ENCODE measurements at places on chromosomes 3 and 15.

- no peak for DNase-seq
These were observed 109.1 kb upstream of the TNFAIP8L3 start for GRCh38 chr15:51203797-51204196.

DNA sequence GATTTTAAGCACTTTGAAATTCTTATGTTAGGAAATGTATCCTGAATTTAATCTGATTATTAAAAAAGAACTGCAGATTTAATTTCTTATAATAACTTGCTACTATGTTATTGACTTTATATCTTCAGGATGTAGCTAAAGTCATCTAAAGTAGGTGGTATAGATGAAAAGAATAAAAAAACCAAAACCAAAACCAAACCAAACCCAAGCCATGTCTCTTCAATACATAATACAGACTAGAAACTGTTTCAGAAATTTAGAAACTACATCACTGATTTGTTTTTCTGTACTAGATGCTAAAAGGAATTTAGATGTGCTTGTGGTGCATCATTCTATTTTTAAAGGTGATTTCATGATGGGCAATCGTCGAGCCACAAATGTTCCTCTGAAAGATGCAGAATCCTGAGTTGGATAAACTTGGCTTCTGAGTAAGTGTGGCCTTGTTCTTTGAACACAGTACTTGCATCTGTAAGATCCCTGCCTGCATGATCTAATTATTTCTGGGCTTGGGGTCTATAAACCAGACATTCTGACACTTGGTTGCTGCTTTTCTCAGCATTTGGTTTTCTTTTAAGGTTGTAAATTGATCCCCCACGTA is 287.1 kb upstream of the SUCLG2 start:
- DNase-seq, result no peak

DNA sequence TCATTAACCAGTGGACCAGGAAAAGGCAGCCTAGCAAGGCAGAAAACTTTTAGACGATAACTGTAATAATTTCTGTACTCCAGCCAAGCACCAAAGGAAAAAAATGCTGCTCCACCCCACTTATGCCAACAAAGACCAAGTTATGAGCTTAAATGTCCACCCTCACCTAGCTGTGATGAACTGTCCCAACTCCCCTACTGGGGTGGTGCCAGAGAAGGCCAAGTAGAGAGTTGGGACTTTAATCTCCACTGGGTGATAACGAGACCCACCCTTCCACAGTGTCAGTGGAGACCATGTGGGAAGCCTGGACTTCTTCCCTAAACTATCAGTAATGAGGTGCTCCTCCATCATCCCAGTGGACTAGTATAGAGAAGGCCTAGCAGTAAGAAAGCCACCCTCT is 33.8 kb upstream of the COPB2 start:
- DNase-seq, result no peak

GRCh38 chr15:84764989-84765388 is 16.6 kb downstream of the ZNF592 start:
- no peak for DNase-seq

DNA sequence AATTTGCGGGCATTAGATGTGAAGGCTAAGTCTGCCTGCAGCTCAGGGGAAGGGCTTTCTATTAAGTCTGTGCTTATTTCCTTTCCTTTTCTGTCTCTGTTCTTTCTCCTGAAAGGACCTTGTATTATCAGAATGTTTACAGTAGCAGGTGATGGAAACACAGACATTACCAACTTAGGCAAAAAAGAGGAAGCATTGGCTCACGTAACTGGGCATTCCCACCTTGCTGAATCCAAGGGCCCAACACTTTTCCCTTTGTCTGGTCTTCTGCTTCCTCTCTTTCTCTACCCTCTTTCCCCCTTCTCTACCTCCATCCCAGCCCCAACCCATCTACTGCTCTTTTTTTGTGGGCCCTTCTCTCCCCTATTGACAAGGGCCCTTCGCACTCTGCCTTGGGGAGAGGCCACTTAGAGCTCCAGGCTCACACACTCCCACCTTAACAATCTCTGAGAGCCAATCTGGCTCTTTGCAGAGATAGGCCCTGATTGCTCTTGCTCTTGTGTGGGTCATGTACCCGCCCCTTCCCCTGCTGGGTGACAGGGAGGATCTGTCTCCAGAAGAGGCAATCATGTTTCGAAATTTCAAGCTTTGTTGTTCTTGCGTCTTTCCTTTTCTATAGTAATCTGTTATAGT is 35.0 kb downstream of the ACAA1 start:
- DNase-seq, result no peak

GRCh38 chr15:72155003-72155621 is 36.9 kb downstream of the SENP8 start:
- DNase-seq, result no peak

DNA sequence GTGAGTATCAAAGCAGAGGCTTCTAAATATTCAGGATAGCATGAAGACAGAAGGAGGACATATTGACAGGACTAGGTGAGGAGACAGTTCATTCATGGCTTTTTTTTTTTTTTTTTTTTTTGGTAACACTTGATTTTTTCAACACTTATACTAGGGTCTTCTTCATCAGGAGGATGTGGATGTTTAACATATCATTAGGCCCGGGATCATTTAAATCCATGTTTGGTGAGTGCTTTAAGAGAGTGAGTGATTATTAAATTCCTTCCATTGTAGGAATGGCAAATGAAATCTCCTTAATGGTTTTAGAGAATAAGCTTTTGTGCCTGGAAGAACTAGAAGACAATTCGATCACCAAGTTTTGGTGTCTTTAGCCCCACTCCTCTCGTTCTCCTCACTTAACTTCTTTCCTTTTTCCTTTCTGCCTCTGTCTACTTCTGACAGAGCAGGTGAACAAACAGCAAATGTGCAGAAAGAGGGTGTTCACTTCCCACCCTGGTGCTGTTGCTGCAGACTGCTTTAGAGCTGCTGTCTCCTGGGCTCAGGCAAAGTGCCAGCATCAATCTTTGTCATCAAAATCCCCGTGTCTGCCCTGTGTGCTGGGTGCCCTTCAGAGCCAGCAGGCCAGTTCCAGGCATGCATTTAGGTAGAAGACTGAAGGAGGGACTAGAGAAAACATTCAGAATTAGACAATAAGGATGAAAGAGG is 35.6 kb upstream of the RAB11A start:
- DNase-seq, result no peak

DNA sequence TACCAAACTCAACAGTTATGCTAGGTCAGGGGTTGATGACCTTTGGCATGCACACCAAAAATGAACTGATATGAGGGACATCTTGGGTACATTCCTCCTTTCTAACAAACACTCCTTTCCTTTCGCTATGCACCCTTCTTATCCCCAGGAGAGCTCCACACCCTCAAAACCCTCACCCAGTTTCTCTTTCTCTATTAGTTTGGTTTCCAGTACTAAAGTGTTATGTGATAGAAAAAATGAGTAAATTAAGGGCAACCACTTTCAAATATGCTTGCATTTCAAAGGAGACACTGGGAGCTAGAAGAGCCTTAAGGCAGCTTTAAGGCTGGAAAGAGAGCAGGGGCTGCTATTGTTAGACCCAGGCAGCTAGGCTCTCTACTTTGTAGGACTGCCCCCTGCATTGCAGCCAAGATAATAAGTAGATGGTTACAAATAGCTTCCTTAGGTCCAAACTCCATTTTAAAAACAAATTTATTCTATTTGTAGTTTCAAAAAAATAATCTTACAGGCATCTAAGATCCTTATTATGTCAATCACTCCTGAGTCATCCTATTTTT is 244.3 kb downstream of the ZIC1 start:
- no peak for DNase-seq

DNA sequence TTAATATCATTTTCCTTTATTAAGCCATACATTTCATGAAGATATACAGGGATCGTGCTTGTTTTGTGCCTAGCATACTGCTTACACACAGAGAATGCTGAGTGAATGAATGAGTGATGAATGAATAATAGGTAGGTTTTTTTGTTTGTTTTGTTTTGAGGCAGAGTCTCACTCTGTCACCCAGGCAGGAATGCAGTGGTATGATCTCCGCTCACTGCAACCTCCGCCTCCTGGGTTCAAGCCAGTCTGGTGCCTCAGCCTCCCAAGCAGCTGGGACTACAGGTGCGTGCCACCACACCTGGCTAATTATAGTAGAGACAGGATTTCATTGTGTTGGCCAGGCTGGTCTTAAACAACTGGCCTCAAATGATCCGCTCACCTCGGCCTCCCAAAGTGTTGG is 400.0 kb downstream of the ROBO1 start:
- no peak for DNase-seq

DNA sequence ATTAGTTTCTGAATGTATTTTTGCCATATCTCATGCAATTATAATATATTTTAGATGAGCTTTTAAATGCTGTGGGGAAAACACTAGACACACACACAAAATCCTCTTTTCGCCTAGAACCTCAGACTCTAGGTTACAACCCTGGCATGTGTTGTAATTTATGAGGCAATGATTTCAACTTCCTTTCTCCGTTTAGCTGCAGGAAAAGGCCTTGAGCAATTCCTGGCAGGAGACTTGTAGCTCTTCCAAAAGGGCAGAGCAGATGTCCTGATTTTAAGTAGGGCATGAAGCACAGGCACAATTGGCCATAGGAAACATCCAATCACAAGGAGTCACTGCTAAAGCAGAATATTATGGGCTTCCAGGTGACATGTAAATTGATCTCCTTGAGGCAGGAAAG is 82.0 kb downstream of the GPR156 start:
- DNase-seq, result no peak

DNA sequence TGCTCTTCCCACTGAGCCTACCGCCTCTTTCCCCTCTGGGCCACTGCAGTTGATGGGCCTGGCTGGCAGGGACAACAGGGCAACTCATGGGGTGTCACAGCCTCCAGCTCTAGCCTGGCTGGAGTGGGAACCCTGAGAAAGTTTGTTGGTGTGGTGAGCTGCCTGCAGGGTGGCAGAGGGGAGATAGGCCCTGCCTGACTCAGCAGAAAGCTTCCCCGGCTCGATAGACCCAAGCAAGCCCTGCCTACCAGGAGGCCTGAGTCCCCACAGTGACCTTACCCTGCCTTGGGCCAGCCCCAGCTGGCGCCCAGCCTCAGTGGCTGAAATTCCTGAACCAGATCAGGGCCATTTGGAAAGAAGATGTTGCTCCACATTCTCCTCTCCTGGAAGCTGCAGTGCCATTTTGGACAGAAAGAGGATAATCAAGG is 29.4 kb downstream of the ABTB1 start:
- no peak for DNase-seq

DNA sequence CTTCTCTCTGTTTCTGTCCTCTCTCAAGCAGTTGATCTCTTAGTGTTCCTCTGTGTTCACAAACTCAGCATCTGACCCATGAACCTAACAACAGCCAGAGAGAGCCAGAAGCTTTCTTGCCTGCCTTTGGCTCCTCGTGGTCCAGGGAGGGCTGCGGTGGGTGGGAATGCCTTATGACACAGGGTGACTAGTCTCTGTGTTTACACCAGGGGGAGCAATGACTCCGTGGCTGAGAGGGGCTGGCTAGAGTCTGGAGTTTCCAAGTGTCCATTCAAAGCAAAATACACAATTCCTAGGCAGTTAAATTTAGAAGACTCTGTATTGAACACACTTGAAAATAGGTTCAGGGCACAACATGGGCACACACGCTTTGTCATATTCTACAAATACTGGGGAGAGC is 370.0 kb upstream of the FRG2C start:
- DNase-seq, result no peak

DNA sequence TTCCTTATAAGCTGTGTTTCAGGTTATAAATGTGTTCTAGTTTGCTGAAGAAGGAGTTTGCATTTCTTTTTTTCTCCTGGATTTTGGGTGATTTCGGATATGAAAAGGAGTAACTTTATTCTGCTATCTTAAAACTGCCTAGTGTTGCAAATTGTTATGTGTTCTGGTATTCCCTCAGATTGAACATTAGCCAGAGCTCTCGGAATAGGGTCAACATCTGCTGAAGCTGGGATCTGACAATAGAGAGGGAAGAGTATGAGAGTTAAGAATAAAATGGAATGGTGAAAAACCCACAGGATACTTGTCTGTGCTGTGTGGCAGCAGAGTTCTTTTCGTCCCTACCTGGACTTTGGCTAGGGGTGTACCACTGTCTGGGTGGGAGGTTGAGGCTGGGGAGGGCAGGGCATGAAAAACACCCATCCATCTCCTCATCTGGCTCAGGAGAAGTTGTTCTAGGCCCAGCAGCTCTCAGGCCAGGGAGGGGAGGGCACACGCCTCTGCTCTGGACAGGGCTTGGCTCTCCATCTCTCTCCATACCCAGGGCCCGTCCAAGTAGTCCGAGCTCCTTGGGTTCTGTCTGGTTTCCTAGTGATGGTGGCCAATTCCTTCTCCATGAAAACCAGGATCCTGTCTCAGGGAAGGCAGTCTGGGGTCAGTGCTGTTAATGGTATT is 13.2 kb downstream of the SPSB4 start:
- DNase-seq, result no peak

GRCh38 chr3:59270209-59270608 is 220.4 kb upstream of the CFAP20DC start:
- DNase-seq, result no peak

- no peak for DNase-seq
These were observed 41.4 kb downstream of the NFKBIZ start for GRCh38 chr3:101890716-101891115.

- DNase-seq, result no peak
These were observed 253.7 kb upstream of the TPRG1 start for GRCh38 chr3:188918093-188918492.

GRCh38 chr3:166013073-166013679 is 176.0 kb upstream of the BCHE start:
- DNase-seq, result no peak

GRCh38 chr3:198030125-198030524 is 70.1 kb downstream of the LMLN start:
- DNase-seq, result no peak

- DNase-seq, result no peak
These were observed 154.9 kb downstream of the SEMA6D start for GRCh38 chr15:47872208-47872607.

GRCh38 chr3:71447197-71447596 is 136.3 kb downstream of the FOXP1 start:
- DNase-seq, result no peak

- no peak for DNase-seq
These were observed 159.8 kb upstream of the CTDSPL start for GRCh38 chr3:37701734-37702433.

GRCh38 chr15:58517682-58518525 is 86.1 kb downstream of the LIPC start:
- DNase-seq, result no peak

All from stimulated activated effector memory CD8-positive, alpha-beta T cell treated with anti-CD3 and anti-CD28 coated beads, Interleukin-12 subunit alpha, Interleukin-12 subunit beta, amount 100 ng/mL, for 72 hours (primary cell).